ENCODE measurements at places on chromosomes 11 and 22.

- no peak for DNase-seq
Measured at GRCh38 chr22:44879301-44879680, 126.9 kb downstream of the ARHGAP8 start.

GRCh38 chr11:73783483-73784020 is 4.1 kb upstream of the MRPL48 start:
- no peak for DNase-seq

GRCh38 chr11:23931443-23931842 is 565.4 kb upstream of the LUZP2 start:
- no peak for DNase-seq

GRCh38 chr11:123839131-123839530 is 33.0 kb upstream of the OR6M1 start:
- no peak for DNase-seq

GRCh38 chr11:131074573-131074972 is 158.3 kb upstream of the SNX19 start:
- DNase-seq = no peak

- no peak for DNase-seq
Measured at GRCh38 chr11:2668876-2669275, 30.9 kb downstream of the KCNQ1OT1 start.

- no peak for DNase-seq
Measured at GRCh38 chr22:23255506-23256170, 75.3 kb downstream of the BCR start.

DNA sequence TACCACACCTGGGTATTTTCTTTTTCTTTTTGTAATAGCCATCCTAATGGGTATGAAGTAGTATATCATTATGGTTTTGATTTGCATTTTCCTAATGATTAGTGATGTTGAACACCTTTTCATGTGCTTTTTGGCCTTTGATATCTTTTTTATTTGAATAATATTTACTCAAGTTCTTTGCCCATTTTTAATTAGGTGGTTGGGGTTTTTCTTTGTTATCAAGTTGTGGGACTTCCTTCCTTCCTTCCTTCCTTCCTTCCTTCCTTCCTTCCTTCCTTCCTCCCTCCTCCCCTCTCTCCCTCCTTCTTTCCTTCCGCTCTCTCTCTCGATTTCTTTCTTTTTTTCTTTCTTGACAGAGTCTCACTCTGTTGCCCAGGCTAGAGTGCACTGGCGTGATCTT is 75.0 kb upstream of the PDGFD start:
- DNase-seq = no peak

GRCh38 chr22:25069758-25070481 is 117.4 kb downstream of the KIAA1671 start:
- DNase-seq = peak; percentile 67

GRCh38 chr22:32829451-32829851 is 27.9 kb downstream of the TIMP3 start:
- DNase-seq = no peak

GRCh38 chr11:109043315-109043714 is 378.4 kb downstream of the DDX10 start:
- no peak for DNase-seq

DNA sequence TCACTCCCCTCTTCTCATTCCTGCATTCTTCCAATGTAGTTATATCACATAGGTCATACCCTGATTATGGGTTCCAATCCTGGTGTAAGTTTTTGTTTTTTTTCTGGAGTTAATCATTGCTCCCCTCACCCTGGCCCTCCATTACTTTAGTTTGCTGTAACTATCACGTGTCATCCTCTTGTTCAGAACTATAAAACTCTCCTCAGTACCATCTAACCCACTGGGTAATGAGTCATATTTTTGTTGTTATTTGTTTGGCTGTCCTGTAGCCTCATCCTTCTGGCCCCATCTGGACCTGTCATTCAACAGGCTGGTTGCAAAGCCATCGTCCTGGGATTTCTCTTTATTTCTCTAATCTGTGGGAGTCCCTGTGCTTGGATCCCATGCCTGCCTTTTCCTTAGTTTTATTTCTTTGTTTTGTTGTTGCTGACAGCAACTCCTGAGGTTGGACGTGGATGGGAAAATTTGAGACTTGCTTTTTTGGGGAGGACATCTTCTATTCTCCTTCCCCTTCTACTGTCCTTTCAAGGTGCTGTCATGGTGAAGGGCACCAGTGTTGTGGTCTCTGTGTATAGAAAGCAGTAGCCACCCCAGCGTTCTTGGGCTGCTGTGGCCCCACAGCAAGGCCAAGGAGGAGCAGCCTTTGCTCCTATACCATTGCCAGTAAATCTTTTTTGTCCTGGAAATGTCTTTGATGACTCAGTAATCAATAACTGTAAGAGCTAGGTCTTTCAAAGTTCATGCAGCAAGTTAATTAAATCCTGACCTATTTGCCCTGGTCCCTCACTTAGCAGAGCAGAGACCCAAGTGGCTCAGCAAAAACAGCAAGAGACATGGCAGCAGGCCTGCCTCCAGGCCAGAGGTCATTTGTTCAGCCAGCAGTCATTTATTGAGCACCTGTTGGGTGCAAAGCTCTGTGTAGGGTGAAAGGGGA is 82.5 kb downstream of the C22orf31 start:
- DNase-seq = no peak

GRCh38 chr11:34214961-34215805 is 109.8 kb downstream of the NAT10 start:
- DNase-seq = peak; percentile 35

GRCh38 chr22:18050065-18050464 is 25.7 kb upstream of the MICAL3 start:
- DNase-seq = no peak

DNA sequence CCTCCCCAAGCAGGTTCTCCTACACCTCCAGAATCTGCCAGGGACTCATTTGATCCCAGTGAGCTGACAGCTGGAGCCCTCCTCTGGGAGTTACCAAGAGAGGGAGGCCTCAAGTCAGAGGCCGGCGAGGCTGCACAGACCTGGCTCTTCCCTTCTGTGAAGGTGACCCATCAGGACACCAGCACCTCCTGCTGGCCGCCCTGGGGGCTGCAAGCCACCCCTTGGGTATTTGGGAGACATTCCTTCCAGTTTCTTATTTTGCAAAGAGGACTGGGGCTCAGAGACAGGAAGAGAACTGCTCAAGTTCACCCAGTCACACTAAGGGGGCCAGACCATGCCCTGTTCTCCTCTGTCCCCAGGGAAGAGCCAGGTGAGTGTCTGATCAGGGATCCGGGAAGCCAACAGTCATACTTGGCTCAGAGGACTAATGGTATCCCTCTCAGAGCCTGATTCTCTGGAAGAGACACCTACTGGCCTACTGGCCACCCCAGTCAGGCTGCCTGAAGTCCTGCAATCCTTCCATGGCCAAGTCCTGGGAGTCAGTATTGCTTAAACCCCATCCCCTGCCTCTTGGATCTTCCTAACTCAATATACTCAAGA is 40.5 kb upstream of the RIC3 start:
- DNase-seq = peak; percentile 10

DNA sequence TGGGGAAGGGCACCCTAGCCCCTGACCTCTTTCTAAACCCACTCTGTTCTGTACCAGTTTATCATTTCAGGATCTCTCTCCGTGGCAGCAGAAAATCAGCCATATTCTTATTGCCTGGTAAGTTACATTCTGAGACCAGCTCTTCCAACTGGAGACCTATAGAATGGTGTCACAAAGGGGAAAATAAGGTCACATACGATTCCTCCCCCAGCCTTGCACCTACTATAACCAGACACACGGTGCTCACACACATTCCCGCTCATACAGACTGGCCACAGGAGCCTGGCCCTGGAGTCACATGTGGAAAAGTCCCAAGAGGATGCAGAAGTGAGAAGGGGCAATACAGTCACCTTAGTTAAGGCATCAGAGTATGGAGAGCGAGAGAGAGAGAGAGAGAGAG is 7.5 kb downstream of the MS4A8 start:
- no peak for DNase-seq

GRCh38 chr11:60085909-60086308 is 2.6 kb upstream of the MS4A2 start:
- no peak for DNase-seq

GRCh38 chr11:5737670-5738392 is 1.6 kb downstream of the OR56B1 start:
- no peak for DNase-seq

DNA sequence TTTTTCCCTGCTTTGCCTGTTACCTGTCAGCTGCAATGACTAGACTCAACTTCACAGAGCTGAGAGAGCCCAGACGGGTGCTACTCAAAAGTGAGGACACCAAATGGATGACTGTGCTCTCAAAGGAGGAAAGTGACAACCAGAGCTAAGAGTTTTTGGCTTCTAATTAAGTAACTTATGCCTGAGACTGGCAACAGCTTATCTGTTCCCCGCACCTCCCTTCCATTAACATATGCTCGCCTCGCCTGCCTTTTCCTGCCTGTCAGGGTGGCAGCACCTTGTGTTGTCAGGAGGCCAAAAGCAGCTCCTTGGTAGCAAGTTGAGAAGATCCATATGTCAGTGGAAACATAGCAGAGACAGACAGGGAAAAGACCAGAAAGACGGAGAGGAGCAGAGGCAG is 573.9 kb upstream of the KIRREL3 start:
- DNase-seq = no peak

DNA sequence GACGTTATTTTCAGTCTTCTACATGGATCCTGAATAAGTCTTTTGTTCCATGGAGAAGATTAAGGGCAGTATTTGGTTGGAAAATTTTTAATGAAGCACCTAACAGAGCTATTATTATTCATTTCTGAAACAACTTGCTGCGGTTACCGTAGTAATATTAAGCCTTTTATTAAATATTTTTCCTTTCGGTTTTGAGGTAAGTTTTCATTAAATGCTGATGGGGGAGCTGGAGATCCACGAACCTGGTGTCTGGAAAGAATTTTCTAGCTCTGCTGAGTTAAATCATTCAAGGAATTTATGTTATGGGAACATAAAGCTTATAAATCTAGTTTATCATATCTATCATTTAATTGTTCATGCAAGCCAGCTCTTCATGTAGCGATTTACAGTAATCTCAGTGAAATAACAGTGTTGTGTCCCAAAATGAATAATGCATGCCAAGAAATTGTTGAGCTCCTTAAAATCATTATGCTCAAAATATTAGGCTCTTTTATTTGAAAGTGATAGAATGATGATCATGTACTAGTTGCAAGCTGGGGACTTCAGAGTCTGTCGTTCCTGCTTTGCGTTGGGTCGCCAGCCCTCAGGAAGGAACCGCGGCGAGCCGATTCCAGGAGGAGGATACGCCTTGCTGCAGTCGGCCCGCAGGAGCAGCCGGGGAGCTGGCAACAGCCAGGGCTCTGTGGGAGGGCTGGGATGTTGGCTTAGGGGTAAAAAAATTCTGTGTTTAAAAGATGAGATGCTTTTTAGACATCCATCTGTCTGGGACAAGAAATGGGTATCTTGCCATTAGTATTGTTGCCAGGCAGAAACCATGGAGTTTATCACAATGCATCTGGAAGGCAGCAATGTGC is 83.1 kb downstream of the TBC1D22A start:
- DNase-seq = no peak

- no peak for DNase-seq
Measured at GRCh38 chr22:31876156-31876920, 68.0 kb upstream of the YWHAH start.

GRCh38 chr11:66022401-66023185 is 3.7 kb downstream of the CATSPER1 start:
- peak; percentile 81 for DNase-seq

- no peak for DNase-seq
Measured at GRCh38 chr22:26045860-26046259, 123.4 kb upstream of the SEZ6L start.

- no peak for DNase-seq
Measured at GRCh38 chr22:39392341-39392948, 7.1 kb upstream of the TAB1 start.

DNA sequence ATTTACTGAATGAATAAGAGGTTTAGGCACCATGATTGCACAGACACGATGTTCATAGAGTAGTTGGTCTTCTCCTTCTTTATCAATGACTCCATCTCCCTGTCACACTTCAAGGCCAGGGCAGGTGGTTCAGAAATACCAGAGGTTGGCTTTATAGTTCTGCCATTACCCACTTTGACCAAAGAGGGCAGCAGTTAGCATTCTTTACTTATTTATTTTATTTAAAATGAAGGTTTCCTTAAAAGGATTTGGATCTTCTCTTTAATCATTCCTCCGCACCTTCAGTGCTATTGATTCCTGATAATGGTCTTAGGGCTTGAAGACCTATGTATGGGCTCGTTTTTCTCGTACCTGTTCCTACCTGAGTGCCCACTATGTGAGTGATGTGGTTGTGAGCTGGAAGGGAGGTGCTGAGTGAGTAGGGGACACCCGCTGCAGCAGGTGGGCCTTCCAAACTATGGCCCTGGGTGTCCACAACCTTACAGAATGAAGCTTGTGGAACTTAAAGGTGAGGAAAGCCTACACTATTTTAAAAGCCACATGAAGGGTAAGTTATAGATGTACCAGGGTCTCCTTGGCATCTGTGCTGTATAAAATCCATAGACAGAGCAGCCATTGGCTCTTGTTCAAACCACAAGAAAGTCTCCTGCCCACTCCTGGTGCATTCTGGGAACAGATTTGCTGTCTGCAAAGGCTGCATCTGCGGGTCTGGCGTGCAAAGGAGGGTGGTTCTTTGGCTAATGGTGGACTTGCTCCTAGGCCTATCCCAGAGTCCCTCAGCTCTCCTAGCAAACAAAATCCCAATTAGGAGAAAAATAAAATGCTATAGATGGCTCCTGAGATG is 35.0 kb downstream of the TIMP3 start:
- DNase-seq = no peak

GRCh38 chr11:12199231-12199948 is 89.0 kb downstream of the MICAL2 start:
- peak; percentile 16 for DNase-seq

GRCh38 chr11:95507794-95508193 is 276.8 kb upstream of the SESN3 start:
- DNase-seq = no peak

DNA sequence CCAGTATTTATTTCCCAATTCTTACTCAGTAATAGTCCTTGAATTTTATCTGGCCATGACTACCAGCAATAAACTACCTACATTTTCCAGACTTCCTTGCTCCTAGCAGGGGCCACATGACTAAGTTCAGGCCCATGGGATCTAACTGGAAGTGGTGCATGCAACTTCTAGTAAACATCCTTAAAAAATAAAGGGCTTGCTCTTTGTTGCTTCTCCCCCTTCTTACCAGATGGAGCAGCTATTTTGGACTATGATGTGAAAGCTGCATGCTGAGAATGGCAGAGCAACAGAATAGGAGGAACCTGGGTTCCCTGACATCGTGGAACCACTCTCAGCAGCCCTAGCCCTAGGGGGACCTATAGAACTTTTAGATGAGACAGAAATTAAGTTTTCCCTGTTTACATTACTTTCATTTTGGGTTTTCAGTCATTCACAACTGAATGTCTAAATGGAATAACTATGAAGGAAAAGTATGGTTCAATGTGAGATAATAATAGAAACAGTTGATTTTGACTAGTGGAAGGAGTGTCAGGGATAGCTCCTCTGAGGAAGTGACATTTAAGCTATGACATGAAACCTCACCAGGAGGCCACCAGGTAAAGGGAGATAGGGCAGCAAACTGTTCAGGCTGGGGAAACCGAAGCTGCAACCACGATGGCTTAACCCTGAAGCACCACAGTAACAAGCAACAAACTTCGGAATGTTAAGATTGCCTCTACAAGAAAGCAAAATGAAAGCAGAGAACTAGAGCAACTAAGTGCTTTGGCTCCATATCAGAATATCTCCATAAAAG is 48.9 kb downstream of the PHF21A start:
- DNase-seq = no peak
